ENCODE measurements at places on chromosomes 16 and 17.

DNA sequence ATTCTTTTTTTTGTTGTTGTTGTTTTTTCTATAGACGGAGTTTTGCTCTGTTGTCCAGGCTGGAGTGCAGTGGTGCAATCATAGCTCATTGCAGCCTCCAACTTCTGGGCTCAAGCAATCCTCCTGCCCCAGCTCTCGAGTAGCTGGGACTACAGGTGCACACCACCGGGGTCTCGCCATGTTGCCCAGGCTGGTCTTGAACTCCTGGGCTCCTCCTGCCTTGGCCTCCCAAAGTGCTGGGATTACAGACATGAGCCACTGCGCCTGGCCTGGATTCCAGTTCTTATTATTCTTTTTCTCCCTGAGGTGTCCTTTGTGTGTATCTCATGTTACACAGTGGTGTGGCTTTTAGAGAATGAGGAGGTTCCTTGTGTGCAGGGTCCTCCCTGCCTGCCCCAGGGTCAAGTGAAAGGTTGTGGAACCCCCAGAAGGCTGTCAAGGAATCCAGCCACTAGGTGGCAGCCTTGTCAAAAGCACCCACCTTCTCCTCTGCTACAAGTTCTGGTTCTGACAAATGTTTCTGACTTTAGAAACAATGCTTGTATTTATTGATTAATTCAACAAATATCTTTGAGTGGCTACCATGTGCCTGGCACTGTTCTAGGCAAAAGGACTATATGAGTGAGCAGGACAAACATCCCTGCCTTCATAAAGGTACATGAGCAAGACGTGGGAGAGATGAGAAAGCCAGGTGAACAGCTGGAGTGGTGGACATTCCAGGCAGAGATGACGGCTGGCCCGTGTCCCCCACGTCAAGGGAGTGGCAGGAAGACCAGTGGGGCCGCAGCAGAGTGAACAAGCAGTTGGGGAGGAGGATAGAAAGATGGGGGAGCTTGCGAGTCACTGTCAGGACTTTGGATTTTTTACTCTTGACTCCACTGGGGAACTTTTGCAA lies 112.4 kb downstream of the SPECC1 start:
- DNase-seq = peak; percentile 70

- DNase-seq = no peak
Observed at GRCh38 chr16:26952411-26952810, 114.3 kb upstream of the C16orf82 start.

- DNase-seq = no peak
Observed at GRCh38 chr17:7261379-7262191, 693 bp downstream of the CLDN7 start.

DNA sequence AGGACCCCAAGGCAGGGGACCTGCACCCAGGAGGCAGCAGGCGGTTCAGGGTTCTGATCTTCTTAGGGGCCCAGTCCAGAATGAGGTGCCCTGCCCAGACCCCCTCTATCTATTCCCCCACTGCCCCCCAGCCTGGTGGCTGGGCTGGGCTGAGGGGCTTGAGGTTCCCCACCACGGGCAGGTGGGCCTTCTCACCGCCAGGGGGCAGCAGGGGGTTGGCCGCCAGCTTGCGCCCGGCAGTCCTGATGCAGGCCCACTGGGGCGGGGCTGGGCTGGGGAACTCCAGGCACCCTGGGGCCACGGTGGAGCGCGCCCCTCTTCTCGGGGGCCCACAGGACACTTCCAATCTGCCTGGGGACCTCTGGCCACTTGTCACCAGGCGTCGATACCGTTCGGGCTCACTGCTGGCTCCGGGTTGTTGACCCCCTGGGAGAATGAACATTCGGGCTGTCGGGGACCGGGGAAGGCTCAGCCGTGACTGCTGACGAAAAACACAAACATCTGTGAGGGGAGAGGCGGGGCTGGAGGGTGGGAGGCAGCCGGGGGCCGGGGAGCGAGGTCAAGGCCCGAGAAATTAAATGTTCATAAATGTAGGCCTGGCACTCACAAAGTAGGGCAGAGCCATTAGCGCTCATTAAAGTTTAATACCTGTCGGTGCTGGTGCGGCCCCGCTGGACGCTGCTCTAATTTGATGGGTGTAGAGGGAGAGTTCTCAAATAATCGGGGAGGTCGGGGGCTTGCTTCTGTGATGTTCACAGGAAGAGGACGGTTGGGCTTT lies 219.3 kb upstream of the GSE1 start:
- DNase-seq = peak; percentile 61

GRCh38 chr16:3007059-3007956 lies 5.4 kb upstream of the CLDN9 start:
- DNase-seq = no peak

- DNase-seq = no peak
Observed at GRCh38 chr17:41065829-41066624, at the start of gene KRTAP2-4. Gene KRTAP2-4 (minus strand): TSS chr17:41065879. CDS start chr17:41065845, 34 bp downstream.

GRCh38 chr17:37820313-37820994 lies 75.6 kb upstream of the HNF1B start:
- no peak for DNase-seq

GRCh38 chr16:1048442-1049112 lies 24.0 kb upstream of the SSTR5 start:
- DNase-seq = no peak

- no peak for DNase-seq
Observed at GRCh38 chr17:58246781-58247180, 8.4 kb downstream of the LPO start.

DNA sequence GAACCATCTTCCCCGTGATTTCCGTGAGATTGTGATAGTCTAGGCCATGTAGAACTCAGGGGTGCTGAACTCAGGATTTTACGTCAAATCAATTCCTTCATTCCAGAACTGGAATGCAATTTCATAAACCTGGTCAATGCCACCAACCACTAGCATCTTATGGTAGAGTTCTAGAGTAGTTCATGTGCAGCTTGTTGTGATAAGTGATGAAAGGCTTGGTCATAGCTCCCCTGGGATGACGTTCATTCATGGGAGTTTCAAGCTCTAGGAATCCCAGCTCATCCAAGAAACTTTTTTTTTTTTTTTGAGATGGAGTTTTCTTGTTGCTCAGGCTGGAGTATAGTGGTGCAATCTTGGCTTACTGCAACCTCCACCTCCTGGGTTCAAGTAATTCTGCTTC lies 3.7 kb upstream of the DPEP2 start:
- no peak for DNase-seq

GRCh38 chr17:7626307-7626706 lies 1.3 kb downstream of the SAT2 start:
- no peak for DNase-seq

- DNase-seq = no peak
Observed at GRCh38 chr16:1786242-1787055, 3.7 kb downstream of the NUBP2 start.

GRCh38 chr16:11205754-11206581 lies 50.0 kb downstream of the SOCS1 start:
- peak; percentile 47 for DNase-seq

GRCh38 chr17:10048629-10049350 lies 143.7 kb upstream of the RCVRN start:
- DNase-seq = no peak

GRCh38 chr17:40176754-40177110 lies 538 bp upstream of the RAPGEFL1 start:
- DNase-seq = no peak

- no peak for DNase-seq
Observed at GRCh38 chr16:26688699-26689098, 378.0 kb upstream of the C16orf82 start.

DNA sequence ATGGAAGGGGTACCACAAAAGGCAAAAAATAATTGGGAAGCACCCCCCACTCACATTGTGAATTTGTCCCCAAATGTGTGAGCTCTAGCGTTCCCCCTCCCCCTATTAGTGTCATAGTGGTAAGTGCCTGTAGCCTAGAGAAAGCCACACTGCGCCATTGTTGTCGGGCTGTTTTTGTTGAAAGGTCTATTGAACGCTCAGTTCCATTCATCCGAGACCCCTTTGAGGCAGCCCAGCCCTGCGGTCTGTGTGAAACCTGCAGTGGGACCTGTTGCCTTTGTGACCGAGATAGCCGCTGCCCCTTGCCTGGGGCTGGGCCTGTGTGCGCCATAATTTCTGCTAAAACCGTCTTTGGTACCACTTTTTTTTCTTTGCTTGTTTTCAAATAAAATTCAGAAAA lies 3.0 kb downstream of the JPT2 start:
- no peak for DNase-seq

DNA sequence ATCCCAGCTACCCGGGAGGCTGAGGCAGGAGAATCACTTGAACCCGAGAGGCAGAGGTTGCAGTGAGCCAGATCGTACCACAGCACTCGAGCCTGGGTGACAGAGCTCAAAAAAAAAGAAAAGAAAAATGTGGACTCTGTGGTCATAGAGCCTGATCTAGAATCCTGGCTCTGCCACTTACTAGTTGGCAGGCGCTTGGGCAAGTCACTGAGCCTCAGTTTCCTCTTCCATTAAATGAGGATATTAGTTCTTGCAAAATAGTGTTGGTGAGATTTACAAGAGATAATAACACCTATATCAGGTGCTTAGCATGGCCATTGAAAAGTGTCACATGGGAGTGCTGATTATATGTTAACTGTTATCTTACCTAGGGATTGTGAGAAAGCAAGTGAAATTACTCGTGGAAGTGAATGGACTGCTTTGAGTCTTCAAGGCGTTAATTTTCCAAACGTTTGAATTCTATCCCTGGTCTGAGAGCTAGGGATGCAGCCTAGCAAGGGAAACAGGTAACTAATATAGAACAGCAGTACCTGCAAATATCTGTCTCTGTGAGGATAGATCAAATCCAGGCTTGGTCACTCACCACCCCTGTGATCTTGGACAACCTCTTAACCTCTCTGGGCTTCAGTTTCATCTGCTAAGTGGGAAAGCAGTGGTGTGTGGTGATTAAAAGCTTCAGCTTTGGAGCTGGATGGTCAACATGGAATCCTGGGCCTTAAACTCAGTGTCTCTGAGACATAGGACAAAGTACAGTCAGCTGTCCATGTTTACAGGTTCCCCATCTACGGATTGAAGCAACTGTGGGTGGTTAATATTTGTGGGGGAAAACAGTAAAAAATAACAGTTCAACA lies 953 bp upstream of the NSMCE1 start:
- DNase-seq = no peak
